ENCODE measurements at places on chromosomes 13 and 19.

DNA sequence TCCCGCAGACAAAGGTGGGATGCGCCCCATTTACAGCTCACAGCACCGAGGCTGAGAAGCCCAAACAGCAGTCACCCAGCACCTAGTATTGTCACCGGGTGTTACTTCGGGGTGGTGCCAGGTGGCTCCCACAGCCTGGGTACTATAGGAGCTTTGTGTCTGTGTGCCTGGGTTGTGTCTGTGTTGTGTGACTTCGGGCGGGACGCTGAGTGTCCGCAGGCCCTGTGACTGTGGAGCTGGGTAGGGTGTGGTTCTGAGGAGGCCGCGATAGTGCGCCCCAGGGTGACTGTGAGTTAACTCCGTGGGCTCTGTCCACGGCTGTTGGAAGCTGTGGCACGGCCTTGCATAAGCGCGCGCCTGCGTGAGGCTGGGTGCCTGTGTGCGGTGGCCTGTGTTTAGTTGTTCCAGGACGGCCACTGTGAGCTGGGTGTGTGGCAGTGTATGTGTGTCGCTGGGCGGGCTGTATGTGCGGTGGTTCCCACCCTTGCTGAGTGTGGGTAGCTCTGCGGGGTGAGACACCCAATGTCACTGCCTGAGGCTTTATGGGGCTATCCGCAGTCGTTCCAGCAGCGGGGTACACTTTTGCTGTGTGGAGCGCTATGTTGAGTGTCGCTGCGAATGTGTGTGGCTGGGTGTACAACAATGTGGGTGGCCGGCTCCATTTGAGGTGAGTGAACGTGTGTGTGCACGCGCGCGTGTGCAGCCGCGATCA is 559 bp upstream of the SSBP4 start:
- DNase-seq = no peak

- DNase-seq = no peak
Measured at GRCh38 chr13:102768909-102769308, 4.7 kb downstream of the TEX30 start.

GRCh38 chr13:32285633-32285965 is 29.6 kb downstream of the ZAR1L start:
- no peak for DNase-seq

DNA sequence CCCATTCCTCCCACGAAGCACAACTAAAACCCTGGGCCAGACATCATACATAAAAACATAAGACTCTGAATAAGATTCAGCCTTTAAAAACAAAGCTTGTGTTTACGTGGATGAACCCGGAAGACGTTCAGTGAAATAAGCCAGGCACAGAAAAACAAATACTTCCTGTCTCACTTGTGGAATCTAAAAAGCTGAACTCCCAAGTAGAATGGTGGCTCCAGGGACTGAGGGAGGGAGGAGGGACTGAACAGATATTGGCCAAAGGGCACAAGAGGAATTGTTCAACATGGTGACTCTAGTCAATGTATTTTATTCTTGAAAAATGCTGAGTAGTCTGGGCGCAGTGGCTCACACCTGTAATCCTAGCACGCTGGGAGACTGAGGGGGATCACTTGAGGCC is 35.7 kb upstream of the TPM4 start:
- DNase-seq = no peak

- DNase-seq = no peak
Measured at GRCh38 chr13:45895881-45896280, 44.3 kb upstream of the SIAH3 start.

- no peak for DNase-seq
Measured at GRCh38 chr19:52584736-52585440, 14.8 kb downstream of the ZNF701 start.

GRCh38 chr19:2171349-2172145 is 7.8 kb downstream of the DOT1L start:
- peak; percentile 46 for DNase-seq

DNA sequence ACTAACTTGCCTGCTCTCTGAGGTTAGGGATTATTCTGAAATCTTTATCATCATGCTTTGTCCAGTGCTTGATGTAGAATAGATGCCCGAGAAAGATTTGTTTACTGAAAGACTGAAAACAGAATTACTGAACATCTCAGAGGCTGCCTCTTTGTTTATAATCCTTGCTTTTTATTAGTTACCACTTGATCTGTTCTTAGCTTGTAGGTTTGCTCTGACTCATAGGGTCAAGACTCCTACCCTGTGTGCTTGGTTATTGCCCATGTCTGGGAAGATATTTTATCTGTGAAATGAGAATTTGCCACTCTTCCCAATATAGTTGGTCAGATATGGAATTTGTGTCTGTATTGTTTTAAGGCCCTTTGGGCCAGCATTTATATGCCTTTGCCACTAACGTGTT is 675.3 kb downstream of the DIAPH3 start:
- no peak for DNase-seq

GRCh38 chr19:41735071-41735600 is 20.2 kb upstream of the CEACAM6 start:
- DNase-seq = no peak

DNA sequence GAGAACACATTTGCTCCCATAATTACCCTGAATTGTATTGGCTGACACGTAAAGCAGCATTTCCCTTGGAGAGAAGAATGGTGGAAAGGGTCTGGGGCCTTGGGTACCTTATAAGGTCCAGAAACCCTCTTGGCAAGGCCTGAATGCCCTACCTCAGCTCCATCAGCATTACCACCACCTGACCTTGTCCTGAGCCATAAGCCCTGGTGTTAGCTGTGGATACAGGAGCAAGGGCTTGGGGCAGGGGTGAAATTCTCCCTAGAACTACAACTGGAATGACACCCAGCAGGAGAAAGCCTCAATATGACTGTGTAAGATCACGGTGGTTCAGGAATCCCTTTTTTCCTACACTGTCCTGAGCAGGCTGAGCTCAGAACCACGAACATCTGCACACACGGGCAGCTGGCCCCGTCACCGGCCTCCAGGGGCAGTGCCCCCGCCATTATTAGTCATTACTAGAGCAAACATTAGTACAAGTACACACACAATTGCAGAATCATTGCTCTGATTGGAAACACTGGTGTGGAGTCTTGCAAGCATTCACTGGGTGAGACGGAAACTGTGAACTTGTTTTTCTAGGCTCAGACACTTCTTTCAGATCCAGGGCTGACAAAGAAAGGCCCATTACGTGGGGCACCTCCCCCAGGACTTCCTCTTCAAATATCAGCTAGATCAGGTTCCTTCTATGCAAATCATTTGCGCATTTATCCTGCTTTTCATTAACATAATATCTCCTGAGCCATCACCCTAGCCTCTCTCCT is 26.8 kb upstream of the MTIF3 start:
- DNase-seq = no peak

- DNase-seq = peak; percentile 56
Measured at GRCh38 chr19:3062165-3063105, at the start of gene TLE5. Gene TLE5, minus strand, starts transcription at chr19:3062495. Its CDS starts 295 bp downstream, at chr19:3062200.
